ENCODE measurements at places on chromosomes 2 and 18.

GRCh38 chr2:54317973-54318372, 61.9 kb upstream of the TSPYL6 start:
- no peak for DNase-seq

DNA sequence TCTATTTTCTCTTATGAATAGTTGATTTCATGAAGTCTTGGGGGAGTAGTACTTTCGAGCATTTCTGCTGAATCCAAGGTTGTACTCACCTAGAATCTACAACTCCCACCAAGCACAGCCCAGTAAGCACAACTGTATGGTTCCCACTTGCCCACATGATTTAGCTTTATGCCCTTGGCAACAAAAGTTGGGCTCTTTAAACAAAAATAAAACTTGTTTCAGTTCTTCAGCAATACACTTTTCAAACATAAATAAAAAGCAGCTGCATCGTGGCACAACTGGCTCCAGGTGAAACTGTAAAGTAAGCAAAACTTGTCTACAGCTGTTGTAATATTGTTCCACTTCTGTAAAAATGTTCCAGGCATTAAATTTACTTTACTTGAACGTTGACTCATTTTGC, 99.8 kb upstream of the FSIP2 start:
- DNase-seq: no peak

- no peak for DNase-seq
These were observed 67.8 kb downstream of the PSMG2 start for GRCh38 chr18:12770469-12771219.

DNA sequence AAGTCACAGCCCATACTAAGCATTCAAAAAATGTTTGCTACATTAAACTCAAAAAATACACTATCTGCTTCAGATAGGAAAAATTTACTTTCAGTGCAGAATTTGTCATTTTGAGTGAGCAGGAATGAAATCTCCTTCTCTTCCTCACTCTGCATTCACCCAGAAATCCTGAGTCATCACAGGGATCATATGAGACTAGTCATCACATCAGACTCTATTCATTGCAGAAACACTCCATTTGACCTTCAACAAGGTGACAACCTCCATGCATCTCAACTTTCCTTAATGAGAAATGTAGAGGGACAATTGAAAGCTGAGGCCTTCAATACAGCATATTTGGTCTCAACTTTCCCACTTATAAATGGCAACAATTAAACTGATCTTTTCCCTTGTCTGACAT, 130.4 kb upstream of the CYP26B1 start:
- DNase-seq: no peak

DNA sequence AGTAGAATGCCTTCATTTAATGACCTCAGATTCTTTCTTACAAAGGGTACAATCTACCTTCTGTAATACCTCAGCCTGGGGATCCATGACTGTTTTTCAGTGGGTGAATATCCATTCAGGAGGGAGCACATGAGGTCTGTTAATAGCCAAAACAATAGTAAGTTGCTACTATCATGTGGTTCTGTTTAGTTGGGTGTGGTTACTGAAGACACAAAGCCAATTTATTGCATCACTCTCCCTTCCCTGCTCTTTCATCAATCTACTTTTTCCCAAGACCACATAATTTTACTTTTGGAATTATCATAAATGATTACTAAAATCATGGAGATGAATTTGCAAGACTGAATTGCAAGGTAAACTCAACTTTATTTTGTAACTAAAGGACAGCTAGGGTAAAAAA, 254.2 kb downstream of the GALNT13 start:
- DNase-seq: no peak

DNA sequence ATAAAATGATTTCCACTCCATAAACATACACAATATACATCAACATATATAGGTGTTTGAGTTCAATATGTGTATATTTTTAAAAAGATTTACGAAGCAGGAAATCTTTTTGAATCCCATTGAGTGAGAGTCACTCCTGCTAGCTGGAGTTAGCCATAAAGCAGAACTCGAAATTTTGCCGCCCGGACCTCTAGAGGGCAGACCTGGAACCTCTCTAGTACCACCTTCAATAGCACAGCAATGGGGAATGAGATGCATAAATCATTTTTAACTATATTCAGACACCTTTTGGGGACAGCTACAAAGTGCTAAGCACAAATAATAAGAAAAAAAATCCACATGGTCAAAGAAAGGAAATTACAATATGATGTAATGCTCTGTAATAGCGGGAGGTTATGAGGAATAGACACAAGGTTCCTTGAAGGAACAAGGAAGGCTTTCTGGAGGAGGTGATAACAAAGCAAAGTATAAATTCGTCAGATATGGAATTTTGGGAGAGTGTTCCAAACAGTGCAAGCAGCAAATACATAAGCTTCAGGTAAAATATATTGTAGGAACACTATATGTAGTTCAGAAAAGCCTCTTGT, 533.4 kb downstream of the ERBB4 start:
- DNase-seq: no peak

DNA sequence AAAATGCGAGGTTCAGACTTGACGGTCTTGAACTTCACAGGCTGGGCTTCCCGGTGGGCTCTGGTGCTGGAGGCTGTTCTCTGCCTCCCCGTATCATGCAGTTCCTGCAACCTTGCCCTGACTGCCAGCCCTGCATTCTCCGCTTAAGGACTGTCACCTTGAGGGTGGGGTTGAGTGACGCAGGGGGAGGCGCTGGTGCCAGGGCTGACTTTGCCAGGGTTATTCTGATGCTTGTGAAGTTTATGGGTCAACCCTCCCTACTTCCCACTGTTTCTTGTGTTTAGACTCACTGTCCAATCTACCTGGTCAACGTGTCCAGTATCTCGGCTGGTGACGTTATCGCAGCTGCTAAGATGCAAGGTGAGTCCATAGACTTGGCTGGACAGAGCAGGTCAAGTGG, 37.5 kb upstream of the MAPRE3 start:
- DNase-seq: no peak

DNA sequence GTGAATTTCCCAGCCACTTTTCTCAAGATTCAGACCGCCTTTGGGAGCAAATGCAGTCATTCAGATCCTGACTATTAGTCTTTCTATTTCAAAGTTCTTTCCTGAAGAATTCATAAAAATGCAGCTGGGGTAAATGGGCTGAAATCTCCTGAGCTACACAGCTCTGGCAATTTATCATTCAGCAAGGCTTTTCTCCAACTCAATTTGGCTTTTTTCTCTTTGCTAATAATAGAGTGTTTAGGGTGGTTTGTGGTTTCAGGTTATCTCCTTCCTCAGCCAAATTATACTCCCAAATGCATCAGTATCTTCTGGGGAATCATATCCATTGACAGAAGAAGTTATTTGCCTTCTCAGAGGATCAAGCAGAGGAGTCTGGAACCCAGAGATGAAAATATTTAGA, 282.4 kb upstream of the SLC14A2 start:
- DNase-seq: no peak

DNA sequence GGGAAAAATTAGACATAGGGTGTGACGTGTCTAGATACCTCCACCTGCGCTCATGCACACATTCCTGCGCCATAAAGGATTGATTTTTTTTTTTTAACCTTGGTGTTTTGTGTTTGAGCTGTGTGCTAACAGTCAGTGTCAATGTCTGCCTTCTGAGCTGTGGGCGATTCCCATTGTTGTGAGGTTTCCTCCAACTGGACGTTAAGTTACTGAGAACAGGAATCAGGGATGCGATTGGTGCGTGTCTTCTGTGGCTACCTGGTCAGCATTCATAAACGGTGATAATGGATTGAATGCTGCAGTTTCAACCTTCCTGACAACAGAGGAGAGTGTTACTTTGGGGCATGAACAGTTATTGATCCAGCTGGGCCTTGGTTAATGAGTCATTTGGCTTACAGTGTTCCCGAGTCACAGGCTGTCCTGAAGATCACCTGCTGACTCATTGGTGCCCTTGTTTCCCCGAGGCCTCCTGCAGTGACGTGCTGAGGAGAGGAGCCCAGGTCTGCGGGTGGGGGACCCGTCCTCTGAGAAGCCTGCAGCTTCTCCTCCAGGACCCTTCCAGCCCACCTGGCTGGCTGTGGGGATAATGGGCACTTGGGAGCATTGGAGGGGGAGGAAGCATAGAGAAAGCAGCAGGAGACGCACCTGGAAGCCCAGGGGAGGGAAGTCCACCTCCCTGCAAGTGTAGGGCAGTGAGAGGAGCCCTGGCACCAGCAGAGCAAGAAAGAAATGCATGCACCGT, 25.8 kb upstream of the CABYR start:
- DNase-seq: no peak

DNA sequence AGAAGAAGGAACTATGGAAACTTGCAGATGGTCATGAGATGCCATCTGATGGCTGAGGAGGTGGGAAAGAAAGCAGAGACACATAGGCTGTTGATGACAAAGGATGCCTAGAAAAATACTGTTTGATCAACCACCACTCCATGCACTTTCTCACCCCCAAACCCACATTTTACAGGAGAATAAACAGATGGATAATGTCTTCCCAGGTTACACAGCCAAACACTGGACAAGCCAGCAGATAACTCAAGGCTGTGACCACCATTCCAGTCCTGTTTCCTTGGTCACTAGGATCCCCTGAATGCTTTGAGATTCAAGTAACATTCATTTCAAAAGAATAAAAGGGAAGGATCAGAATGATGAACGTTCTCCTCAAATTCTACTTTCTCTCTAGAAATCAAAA, 733.0 kb upstream of the SOX11 start:
- DNase-seq: no peak

DNA sequence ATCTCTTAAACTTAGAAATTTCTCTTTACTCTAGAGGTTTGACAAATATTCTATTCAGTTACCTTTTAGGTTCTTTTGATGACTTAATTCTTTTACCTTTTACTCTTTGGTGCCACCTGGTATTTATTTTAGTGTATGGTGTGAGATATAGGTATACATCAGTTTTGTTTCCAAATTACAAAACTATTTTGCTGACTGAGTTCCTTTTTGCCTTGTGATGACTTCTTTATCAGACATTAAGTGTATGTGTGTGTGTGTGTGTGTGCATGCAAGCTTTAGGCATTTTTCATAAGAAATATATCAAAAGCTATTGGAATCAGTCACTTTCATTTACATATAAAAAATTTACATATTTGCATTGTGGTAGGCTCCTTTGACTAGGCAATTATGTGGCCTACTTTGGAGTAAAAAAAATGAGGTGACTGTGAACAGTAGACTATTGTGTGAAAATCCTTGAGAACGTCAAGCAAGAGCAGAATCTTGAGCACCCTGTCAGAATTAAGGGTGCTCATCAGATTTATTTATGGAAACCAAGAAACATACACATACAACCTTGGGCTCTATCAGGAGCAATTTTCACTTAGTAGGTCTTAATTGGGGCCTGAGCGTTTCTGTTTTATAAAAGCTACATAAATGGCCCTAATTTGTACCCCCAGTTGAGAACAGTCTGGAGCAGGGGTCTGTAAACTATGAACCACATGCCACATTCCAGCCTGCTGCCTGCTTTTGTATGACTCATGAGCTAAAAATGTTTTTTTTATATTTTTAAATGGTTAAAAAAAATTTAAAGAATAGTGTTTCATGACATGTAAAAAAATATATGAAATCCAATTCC, 415.9 kb downstream of the SLC4A3 start:
- no peak for DNase-seq

DNA sequence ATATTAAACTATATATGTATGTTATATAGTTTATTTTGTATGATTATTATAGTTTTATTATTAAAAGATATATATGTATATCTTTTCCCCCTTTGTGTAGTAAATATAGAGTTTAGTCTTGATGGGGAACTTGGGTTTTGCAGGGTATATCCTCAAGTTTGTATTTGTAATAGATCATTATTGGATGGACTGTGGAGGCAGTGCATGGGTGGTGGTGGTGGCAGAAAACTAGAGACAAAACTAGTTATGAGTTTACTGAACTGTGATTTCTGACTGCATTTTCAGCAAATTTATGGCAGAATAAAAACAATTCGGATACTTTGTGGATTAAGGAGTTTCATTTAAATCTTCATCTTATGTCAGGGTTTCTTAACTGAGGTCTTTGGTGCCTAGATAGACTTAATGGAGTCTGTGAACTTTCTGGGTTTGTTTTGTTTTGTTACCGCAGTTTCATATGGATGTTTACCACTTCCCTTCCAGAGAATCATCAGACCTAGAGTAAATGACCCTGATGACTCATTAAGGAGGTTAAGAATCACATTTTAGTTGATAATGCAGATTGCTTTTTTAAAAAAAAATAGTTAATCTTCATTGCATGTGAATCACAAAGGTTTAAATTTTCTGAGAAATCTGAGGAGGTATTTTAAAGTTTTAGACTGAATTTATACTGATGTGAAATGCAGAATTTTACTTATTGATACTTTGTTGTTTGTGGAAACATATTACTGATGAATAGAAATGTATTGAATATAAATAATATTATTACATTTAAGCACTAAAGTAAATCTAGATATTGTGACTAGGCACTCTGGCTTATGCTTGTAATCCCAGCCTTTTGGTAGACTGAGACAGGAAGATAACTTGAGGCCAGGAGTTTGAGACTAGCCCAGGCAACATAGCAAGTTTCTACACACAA, 14.5 kb downstream of the EPC2 start:
- DNase-seq: no peak

DNA sequence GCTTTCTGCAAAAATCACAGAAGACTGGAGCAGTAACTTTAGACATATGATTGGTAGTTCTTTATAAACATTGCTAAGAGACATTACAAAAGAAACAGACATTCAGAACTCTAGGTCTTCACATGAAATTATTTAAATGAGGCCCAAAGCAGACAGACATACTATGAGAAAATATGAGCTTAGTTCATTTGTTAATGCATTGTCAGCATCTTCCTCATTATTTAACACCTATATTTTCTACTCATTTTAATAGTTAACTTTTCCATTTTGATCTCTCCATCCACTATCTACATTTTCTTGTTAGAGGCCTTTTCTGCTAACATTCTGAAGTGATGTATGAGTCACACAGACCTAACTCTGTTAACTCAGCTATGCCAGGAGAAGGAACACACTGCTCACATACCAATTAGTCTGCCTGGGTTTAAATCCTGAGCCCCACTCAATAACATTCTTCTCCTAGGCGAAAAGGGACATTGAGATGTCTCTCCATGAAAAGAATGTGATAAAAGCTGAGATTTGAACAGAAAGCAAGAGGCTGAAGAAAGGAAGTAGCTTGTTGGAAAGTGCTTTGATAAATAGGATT, 400.3 kb upstream of the PKDCC start:
- no peak for DNase-seq

GRCh38 chr2:59182249-59182648, 941.1 kb upstream of the FANCL start:
- no peak for DNase-seq

- DNase-seq: no peak
These were observed 117.0 kb downstream of the DOCK10 start for GRCh38 chr2:224925061-224925809.

DNA sequence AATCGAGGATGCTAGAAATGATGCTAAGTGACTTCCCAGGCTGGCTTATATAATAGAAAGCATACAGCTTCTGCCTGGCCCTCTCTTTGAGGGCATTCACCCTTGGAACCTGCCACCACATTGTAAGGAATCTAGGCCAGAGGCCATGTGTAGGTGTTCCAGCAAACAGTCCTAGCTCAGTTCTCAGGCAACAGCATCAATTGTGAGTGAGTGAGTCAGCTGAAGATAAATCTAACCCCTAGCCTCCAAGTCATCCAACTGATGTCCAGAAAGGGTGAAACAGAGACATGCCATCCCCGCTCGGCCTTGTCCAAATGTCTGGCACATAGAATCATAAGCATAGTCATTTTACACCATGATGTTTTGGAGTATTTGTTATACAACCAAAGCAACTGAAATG, 324.3 kb upstream of the KLHL14 start:
- DNase-seq: no peak

GRCh38 chr2:197145471-197146056, 165.0 kb downstream of the ANKRD44 start:
- no peak for DNase-seq

- no peak for DNase-seq
These were observed 299.9 kb downstream of the AFF3 start for GRCh38 chr2:99842451-99842850.

GRCh38 chr2:66555501-66556324, 120.8 kb downstream of the MEIS1 start:
- DNase-seq: no peak

Data from stimulated activated CD4-positive, alpha-beta T cell treated with anti-CD3 and anti-CD28 coated beads, Interleukin-15, amount 100 ng/mL, for 1 hour (primary cell).